ENCODE measurements at places on chromosomes 16 and 17. TPM values are rescaled to one million over a fixed set of nuclear protein-coding genes. Genes with fewer than 3 reads are reported as not detected.

Gene KRTAP9-2
- not detected for total RNA-seq

Gene CCDC78
- 3.0 TPM for total RNA-seq

DNA sequence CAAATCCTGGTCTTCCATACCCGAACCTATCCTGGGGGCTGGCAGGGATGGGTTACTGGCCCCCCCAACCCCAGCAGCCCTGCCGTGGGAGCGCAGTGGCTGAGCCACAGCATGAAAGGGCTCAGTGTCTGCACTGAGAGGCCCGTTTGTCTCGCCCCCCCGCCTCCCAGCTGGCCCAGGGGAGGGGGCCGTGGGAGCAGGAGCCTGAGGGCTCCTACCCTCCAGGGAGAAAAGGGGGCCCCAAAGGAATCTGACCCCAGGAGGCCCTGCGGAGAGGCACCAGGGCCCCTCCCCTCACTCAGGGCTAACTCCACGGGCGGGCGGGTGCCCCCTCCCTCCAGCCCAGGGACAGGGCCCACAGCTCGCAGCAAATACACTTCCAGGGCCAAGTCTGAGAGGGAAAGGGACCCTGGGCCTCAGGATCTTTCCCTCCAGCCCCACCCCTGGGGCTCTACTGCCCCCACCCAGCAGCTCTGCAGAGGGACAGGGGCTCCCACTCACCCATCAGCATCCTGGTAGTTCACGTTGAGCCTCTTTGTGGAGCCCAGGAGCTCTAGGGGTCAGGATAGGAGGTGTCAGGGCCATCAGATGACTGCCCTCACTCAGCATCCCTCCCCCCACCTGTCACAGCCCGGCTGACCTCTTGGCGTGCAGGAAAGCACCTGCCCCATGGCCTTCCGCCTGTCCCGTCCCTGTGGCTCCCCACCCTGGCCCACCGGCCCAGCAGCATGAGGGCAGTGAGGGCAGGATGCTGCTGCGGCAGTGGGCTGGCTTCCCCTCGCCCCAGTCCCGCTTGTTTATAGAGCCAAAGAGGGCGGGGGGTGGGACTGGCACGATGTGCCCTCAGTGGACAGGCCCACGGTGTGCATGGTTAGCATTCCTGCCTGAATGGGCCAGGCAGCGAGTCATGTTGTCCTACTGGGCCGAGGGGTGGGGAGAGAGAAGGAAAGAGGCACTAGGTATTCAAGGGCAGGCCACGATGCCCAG lies 7.3 kb downstream of the CASKIN2 start:
- H3K36me3 ChIP-seq, result no peaks in the 10 kb centered on the region
- peaks cover 7% of the 10 kb centered on the region for H3K4me1 ChIP-seq
- no peak overlapping the region for H3K4me3 ChIP-seq
- no peaks in the 10 kb centered on the region for H3K27me3 ChIP-seq
- H3K27ac ChIP-seq, result no peak overlapping the region

Gene NPIPA5
- total RNA-seq, result 21.0 TPM

DNA sequence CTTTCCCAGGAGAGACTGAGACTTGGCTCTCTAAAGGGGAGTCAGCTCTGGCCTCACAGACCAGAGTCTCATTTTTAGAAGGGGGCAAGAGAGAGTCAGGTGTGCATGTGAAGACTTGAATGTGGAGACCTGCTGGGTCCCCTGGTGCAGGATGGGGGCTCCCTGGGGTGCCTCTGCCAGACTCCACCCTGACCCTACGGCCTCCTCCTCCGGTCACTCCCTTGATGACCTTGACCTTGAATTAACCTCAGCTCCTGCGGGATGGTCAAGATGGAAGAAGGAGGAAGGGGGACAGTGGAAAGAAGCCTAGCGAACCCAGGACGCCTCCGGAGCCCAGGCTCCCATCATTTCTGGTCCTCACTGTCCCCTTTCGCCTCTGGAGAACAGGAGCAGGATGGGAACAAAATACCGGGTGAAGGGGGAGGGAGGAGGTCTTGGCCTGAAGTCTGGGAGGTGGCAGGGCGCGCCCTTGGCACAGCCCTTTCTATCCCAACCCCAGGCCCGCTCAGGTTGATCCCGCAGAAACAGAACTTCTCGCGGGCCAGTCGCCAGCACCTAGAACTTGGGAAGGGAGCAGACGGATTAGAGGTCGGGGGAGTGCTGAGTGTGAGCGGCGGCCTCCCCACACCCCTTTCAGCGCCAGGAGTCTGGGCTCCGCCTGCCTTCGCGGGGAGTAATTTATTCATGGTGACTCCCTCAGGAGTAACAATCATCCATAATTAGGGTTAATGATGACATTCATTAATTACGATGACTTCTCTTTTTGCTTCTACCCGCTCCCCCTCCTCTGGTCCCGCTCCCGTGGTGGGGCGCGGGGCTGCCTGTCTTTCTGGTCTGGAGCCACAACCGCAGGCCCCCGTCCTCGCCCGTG lies 1.6 kb downstream of the STAC2 start:
- no peaks in the 10 kb centered on the region for H3K36me3 ChIP-seq
- no peak for DNase-seq
- no peaks in the 10 kb centered on the region for H3K27me3 ChIP-seq
- H3K4me1 ChIP-seq, result peaks cover 2% of the 10 kb centered on the region

GRCh38 chr16:18039931-18040330 lies 296.6 kb downstream of the NPIPA8 start:
- no peaks in the 10 kb centered on the region for H3K27me3 ChIP-seq
- H3K27ac ChIP-seq, result no peak overlapping the region
- H3K36me3 ChIP-seq, result no peaks in the 10 kb centered on the region
- no peak for DNase-seq
- H3K4me3 ChIP-seq, result no peak overlapping the region

Gene KATNIP
- total RNA-seq, result 26.9 TPM

GRCh38 chr17:2198927-2199326 lies 104.7 kb downstream of the SMG6 start:
- H3K36me3 ChIP-seq, result no peaks in the 10 kb centered on the region
- H3K27me3 ChIP-seq, result no peaks in the 10 kb centered on the region
- DNase-seq, result no peak

Gene APOBR
- total RNA-seq, result 1.4 TPM

GRCh38 chr16:76276745-76277438 lies at the start of gene CNTNAP4:
CNTNAP4 (plus strand) TSS chr16:76277401; CDS start chr16:76277663, 262 bp downstream.
- no peaks in the 10 kb centered on the region for H3K4me1 ChIP-seq
- H3K27me3 ChIP-seq, result peaks cover 4% of the 10 kb centered on the region
- no peak within 1 kb of the TSS for H3K27ac ChIP-seq

Gene ATP2A3
- 2.0 TPM for total RNA-seq

Gene NOS2
- 0.36 TPM for total RNA-seq

DNA sequence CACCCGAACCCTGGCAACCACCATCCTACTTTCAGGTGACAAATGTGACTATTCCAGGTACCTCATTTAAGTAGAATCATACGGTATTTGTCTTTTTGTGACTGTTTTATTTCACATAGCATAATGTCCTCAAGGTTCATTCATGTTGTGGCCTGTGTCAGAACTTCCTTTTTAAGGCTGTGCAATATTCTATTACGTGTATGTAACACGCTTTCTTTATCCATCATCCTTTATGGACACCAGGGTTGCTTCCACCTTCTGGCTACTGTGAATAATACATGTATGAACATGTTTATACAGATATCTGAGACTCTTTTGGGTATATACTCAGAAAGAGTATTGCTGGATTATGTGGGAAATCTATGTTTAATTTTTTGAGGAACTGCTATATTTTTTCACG lies 28.7 kb upstream of the RSL1D1 start:
- no peaks in the 10 kb centered on the region for H3K4me1 ChIP-seq
- no peaks in the 10 kb centered on the region for H3K36me3 ChIP-seq
- H3K4me3 ChIP-seq, result no peak overlapping the region
- H3K27me3 ChIP-seq, result no peaks in the 10 kb centered on the region
- H3K27ac ChIP-seq, result no peak overlapping the region
- no peak for DNase-seq

- H3K27ac ChIP-seq, result no peak overlapping the region
- no peak for DNase-seq
- no peaks in the 10 kb centered on the region for H3K4me1 ChIP-seq
- H3K36me3 ChIP-seq, result no peaks in the 10 kb centered on the region
Observed at GRCh38 chr17:15278380-15278779, 13.3 kb upstream of the PMP22 start.

Gene HOXB9
- total RNA-seq, result 0.12 TPM

Gene AKAP1
- 34.1 TPM for total RNA-seq

GRCh38 chr16:70470927-70471341 lies 16.5 kb downstream of the FCSK start:
- no peak overlapping the region for H3K4me3 ChIP-seq
- DNase-seq, result no peak
- H3K27me3 ChIP-seq, result no peaks in the 10 kb centered on the region
- no peak overlapping the region for H3K27ac ChIP-seq

DNA sequence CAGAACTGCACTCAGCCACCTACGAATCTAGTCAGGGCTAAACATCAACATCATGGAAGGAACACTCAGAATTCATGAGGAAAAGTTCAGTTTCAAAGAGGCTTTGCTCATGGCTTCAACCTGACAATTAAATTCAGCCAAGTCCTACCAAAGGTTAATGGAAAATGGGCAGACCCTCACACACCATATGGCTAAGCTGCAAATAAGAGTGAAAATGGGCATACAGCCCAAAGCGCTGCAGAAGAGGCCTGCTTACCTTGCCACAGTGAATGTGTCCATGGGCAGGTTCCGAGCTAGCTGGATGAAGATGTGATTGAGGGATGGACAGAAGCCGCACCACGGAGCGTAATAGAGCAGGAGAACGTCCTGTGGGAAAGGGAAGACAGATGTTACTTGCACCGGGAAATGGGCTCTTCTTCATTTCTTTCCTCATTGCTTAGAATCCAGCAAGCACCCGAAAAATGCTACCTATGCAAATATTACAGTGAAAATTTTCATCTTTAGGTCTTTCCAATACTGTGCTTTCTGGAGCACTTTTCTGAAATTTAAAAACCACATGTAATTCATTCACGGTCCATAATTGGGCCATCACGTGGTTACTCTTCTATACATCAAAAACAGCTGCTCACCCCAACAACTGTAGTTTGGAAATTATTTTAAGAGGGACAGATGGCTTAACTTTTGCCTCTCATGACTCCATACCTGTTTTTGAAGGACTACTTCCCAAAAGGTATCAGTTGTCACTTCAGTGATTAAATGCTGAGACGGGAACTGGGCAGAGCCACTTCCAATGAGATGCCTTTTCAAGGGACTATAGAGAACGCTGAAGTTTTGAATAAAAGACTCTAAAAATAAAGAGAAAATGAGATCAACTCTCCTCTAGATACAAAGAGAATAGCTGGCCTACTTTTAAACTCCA lies 19.6 kb downstream of the SNN start:
- no peaks in the 10 kb centered on the region for H3K27me3 ChIP-seq
- no peak overlapping the region for H3K27ac ChIP-seq
- no peaks in the 10 kb centered on the region for H3K36me3 ChIP-seq
- peaks cover 10% of the 10 kb centered on the region for H3K4me1 ChIP-seq
- DNase-seq, result no peak

DNA sequence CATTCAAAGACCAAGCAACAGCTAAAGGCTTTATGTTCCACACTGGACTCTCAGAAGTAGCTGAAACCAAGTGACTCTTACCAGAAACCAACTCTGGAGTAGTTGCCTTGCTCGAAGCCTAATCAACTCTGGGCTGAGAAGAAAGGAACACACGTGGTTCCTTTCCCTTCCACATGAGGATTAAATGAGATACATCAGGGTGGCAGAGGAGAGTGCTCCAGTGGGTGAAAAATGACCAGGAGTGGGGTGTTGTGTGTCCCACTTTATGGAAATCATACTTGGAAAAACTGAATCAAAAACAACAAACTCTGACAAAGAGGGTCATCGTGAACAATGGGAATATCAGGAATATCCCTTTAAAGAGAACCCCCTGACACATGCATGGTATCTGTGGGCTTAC lies 234.2 kb upstream of the ASIC2 start:
- no peaks in the 10 kb centered on the region for H3K4me1 ChIP-seq
- DNase-seq, result no peak
- no peaks in the 10 kb centered on the region for H3K36me3 ChIP-seq
- H3K27me3 ChIP-seq, result no peaks in the 10 kb centered on the region
- H3K27ac ChIP-seq, result no peak overlapping the region

DNA sequence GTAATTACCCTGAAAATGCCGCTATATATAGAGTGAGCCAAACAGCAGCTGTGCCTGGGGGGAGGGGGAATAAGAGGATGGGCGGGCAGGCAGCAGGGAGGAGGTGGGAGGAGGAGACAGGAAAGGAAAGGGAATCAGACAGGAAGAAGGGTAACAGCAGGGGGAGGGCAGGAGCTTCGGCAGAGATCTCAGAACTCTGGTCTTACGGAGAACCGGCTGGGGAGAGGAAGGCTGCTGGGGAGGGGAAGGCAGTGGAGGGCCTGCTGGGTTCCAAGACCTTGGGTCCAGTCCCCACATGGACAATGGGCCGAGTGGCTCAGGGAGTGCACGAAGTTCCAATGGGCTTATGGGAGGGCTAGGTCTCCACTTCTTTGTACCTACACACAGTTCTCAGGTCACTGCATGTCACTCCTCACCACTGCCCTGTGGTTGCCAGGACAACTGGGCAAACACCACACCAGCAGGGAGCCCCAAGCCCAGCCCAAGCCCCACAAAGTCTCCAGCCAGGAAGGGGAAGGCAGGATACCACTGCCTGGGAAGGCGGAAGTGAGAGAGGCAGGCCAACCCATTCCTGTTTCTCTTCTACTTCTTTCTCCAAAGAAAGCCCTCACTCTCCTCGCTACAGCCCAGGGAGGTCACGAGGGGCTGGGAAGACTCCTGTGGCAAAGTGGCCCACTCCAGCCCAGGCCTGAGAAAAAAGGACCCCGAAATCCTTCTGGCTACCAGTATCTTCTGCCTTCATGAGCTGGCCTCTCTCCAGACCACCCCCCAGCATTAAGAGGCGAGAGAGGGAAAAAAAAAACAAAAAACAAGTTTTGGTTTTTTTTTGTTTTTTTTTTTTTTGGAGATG lies 25.3 kb downstream of the G6PC3 start:
- no peak overlapping the region for H3K4me3 ChIP-seq
- H3K36me3 ChIP-seq, result no peaks in the 10 kb centered on the region
- peak overlapping the region; percentile 82 for H3K27ac ChIP-seq

DNA sequence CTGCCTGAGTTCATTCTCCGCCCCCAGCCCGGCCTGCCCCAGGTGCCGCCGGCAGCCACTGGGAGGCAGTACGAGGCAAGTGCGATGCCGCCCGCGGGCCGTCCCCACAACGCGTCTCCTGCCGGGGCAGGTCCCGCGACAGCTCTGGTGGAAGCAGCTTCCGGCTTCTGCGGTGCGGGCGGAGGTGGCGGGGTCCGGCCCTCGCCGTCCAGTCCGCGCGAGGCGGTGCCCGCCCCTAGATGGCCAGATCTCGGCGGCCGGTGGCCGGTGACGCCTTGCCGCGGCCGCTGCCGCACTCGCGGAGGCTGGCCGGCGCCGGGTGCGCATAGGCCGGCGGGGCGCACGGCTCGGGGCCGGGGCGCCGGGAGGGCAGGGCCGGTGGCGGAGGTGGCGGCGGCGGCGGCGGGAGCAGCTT lies 1.8 kb downstream of the GJD3 start:
- H3K27ac ChIP-seq, result no peak overlapping the region
- no peaks in the 10 kb centered on the region for H3K27me3 ChIP-seq
- no peak for DNase-seq
- H3K4me1 ChIP-seq, result peaks cover 5% of the 10 kb centered on the region
- peak overlapping the region; percentile 26 for H3K4me3 ChIP-seq

Gene CMTR2
- 14.0 TPM for total RNA-seq

Gene LRRC36
- 1.7 TPM for total RNA-seq
